ENCODE measurements at places on chromosomes 6 and 20. TPM values are rescaled to one million over a fixed set of nuclear protein-coding genes. Genes with fewer than 3 reads are reported as not detected.

Gene IL17F
- total RNA-seq = not detected

Gene TSHZ2
- 5.2 TPM for total RNA-seq

DNA sequence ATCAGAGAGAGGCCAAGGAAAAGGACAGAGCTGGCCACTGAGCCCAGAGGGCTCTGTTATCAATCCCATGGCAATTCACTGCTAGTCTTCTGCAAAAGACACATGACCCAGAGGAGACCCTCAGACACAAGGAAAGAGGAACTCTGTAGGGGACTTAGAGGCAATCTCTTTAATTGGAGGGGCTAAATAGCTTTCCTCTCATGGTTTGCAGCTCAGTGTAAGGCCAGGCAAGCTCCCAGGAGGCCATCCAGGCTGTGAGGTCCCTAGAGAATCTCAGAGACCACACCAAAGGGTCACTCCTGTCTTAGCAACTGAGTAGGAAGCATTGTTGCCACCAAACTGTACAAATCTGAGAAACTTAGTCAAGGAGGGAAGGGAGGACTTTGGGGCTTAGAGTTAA is 10.0 kb upstream of the HLA-DOA start:
- no peaks in the 10 kb centered on the region for H3K36me3 ChIP-seq
- peaks cover 16% of the 10 kb centered on the region for H3K4me1 ChIP-seq
- peak overlapping the region; percentile 40 for H3K27ac ChIP-seq
- no peaks in the 10 kb centered on the region for H3K27me3 ChIP-seq

DNA sequence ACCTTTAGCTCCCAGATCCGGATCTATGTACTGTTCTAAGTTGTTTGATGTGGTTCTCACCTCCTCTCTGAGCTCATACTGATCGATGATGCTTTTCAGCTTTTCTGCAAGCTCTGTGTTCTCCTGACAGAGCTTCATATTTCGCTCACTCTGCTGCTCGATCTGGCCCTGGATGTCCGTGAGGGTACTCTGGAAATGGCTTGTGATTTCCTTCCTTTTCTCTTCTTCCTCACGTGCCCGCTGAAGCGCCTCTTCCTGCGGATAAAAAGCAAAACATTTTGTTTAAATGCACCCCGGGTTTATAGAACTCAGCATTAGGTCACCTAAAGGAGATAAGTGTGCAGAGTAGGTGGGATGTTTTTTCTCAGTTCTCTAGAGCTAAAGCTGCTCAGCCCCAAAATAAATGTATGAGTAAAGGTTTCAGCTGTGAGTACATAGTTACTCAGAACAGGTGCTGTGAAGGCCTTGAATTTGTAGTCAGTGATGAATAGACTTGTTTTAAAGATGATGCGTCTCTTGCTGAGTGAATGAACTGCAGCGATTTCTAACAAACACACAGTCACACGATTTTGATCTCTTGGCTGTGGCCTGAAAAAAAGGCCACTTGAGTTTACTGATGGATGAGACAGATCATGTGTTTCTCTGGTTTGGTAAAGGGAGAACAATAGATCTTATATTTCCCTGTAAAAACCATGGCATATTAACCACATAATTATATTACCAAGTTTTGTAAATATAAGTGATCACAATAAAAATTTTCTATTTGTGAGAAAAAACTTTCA is 29.1 kb downstream of the TXLNB start:
- H3K36me3 ChIP-seq = no peaks in the 10 kb centered on the region
- H3K4me1 ChIP-seq = no peaks in the 10 kb centered on the region
- H3K27ac ChIP-seq = no peak overlapping the region
- no peak overlapping the region for H3K4me3 ChIP-seq

Measured in hepatocyte (in vitro differentiated cells).